Stimulated activated CD4-positive, alpha-beta T cell treated with anti-CD3 and anti-CD28 coated beads, Interleukin-4, amount 100 ng/mL, for 24 hours (primary cell): ENCODE measurements at places on chromosomes 12 and 14.
A peak's percentile ranks its signal among the peaks of the same experiment; 100 is the strongest.

- no peak for DNase-seq
Observed at GRCh38 chr12:2171672-2172426, 119.1 kb downstream of the CACNA1C start.

DNA sequence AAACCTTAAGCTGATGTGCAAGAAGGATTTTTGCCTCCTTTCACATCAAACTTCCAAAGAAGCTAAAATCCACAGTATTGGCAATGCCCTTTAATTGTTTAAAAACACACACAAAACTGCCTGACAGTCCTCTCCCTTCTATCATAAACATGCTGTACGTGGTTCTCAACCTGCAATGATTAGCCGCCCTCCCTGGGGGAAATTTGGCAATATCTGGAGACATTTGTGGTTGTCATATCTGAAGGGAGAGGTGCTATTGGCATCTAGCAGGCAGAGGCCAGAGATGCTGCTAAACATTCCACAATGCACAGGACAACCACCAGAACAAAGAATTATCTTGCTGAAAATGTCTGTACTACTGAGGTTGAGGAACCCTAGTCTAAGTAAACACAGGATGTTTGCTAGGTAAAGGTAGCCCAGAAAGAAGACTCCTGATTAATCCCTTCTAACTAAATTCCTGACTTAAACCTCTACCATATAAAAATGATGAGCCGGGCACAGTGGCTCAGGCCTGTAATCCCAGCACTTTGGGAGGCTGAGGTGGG is 1.2 kb downstream of the ACOT6 start:
- DNase-seq = no peak

DNA sequence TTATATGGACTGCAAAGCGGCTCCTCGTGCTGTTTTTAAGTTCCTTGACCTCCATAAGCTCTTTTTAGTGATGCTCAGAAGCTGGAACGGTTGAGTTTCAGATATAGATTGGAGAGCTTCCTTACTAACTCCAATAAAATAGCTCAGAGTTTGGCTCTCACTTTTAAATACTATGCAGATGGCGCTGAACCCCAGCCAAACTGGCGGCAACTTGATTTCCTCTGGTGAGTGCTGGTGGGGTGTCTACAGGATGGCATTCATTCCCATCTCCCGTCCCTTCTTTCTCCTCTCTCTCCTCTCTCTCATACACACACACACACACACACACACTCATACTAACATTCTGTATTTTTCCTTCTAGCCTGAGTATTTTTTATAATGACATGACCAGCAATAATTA is 346.3 kb downstream of the ETNK1 start:
- DNase-seq = no peak

DNA sequence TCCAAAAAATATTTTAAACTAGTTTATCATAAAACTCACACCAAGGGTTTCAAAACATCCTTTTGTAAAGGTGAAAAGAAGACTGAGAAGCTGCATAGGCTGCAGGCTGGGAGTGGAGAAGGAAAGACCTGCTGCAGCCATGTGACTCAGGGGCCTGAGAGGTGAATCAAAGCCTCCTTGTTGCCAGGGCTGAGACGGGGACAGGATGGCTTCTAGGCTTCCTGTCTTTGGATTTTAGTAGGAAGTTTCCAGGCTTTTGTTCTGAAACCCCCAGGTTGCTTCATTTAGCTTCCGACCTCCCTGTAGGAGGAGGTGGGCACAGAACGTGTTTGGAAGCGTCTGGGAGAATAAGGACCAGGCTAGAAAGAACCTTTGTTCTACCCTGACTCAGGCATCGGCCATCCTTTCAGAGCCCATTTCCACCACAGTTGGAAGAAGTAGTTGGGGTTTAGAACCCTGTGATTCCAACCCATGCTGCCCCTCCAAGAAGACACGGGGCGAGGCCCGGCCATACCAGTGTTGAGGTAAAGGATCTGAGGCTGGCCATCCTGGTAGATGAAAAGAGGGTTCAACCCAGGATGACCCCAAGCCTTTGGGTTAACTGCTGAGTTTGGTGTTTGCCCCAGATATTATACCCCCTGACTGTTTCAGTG is 122.4 kb downstream of the SLC25A47 start:
- DNase-seq = no peak

DNA sequence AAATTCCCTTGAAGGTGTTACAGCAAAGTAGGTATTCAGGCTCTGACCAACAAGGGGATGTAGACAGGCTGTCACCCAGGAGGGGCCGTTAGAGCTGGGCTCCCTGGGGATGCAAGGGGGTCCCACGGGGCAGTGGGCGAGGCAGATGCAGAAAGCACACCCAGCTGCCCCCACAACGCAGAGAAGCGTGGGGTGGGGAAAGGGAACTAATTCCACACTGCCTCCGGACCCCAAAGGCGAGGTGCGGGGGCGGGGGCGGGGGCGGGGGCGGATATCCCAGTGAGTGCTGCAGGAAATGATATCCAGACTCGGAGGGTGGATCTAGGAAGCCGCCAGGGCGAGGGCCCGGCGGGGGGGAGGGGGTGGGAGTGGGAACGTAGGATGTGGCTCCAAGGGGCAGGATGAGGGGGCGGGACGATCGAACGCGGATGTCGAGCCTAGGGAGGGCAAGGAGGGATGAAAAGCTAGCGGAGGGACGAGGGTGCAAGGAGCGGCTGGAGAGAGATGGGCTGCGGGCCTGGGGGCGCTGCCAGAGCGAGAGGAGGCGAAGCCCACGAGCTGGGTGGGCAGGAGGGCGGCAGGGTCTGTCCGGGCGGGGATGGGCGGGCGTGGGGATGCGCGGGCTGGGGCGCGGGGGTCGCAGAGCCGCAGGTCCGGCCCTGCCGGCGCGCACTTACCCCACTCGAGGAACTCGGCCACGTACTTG is 874 bp downstream of the CDC42BPB start:
- no peak for DNase-seq

DNA sequence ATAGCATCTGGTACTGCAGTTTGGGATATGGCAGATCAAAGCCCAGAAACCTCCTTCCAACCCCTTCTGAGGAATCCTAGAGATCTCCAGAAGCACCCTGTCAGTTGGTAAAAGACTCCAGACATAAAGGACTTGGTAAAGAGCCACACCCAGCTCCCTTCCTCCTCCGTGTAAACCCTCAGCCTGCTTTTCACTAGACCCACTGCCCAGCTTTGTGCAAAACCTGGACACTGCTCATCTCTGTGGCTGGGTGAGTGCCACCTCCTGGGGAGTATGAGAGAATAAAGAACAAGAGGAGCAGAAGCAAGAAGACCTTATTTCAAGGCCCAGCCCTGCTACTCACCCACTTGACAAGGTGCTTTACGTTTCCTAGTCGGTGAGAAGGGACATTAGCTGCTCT is 33.0 kb downstream of the ANO2 start:
- no peak for DNase-seq

GRCh38 chr14:35121026-35121886 is 534 bp downstream of the PPP2R3C start:
- DNase-seq = peak; percentile 9

DNA sequence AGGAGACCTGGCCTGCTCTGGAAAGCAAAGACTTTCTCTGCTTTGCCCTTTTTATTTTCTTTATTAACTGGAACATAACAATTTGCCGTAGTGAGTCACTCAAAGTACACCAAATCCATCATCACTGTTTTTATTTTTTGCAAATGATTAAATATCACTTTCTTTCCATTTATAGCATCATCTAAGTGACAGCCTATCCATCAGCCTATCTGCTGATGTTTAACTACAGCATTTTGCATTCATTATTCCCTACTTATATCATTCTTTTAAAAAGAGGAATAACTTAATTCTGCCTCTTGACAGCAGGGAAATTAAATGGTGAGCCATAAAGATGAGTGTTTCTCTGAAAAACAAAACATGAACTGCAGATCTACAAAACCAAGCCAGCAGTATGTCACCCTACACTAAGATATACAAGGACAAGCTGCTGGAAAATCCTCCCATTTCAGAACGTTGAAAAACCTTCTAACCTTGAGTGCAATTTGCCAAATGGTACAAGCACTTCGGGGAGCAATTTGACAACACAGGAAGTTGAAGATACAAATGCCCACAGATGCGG is 821.3 kb upstream of the TMEM132C start:
- no peak for DNase-seq

DNA sequence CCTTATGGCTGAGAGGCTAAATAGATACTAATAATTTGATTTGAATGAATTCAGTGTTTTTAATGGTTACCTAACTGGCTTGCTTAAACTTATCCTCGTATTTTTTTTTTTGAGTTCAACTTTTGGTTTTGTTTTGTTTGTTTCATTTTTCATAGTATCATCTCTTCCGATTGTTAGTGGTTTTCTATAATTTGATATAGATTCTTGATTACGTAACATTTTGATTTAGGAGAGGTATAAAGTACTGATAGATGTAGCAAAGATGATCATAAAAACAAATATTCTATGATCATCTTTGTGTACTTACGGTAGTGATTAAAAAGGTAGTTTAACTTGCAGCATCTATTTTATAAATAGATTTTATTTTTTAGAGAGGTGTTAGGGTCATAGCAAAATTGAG is 93.0 kb downstream of the ALX1 start:
- DNase-seq = no peak

DNA sequence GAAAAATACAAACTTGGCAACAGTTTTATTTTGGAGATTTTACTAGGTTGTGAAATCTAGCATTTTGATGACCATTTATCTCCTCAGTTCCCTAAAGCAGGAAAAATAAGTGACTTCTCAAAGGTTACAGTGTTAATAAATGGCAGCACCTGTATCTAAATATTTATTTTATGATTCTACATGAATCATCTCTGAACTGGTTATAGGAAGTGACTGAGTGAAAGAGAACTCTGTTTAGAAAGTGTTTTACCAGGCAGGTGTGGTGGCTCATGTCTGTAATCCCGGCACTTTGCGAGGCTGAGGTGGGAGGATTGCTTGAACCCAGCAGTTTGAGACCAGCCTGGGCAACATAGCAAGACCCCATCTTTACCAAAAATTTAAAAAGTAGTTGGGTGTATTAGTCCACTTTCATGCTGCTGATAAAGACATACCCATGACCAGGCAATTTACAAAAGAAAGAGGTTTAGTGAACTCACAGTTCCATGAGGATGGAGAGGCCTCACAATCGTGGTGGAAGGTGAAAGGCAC is 26.3 kb downstream of the MIPOL1 start:
- DNase-seq = no peak

- DNase-seq = peak; percentile 80
Observed at GRCh38 chr12:4145990-4146859, 127.3 kb upstream of the CCND2 start.

DNA sequence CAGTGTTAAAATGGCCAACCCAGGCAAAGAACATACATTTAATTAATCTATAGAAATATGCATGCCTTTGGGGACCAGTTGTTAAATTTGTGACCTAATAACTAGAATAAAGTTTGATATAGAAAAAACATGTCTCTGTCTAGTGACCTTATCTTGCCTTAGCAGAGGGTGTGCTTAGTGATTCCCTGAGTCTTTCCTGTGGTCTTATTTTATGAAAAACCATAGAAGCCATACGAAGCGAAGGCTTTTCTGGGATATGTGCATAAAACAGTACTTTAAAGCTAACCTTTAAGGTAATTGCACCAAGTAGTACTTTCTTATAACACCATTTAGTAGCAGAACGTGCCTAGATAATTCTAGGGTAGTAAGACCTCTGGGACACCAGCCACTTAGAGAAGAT is 379.4 kb downstream of the ZFP36L1 start:
- no peak for DNase-seq

GRCh38 chr14:104827177-104828055 is 26.5 kb downstream of the ZBTB42 start:
- peak; percentile 59 for DNase-seq

DNA sequence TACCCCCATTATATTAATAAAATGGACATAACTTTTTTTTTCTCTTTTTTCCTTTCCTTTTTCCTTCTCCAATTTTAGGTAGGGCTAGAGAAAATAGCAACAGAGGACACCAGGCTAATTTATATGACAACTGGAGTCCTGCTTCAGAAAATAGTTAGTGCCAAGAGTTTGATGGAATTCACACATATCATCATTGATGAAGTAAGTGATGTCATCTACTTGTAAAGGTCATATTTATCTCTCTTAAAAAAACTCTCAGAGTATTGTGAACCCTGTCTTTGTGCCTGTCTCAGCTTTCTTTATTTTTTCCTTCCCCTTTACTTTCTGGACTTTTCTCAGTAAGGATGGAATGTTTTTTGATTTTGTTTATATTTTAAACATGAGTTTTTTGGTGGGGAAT is 24.3 kb upstream of the RD3L start:
- no peak for DNase-seq

DNA sequence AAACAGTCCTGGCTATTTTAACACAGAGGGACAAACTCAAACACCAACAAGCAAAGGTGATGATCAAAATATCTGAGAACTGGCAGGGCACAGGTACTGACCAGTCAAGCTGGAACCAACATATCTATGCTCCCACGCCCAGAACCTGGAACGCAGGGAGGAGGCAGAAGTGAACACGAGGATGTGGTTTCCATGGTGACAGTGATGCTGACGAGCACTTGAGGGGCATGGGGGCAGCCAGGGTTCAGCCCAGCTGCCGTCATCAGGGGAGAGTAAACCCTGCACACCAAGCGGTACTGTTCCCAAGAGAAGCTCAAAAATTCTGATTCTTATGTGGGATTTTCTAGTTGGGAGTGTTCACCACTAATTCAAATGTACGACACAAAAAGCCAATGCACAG is 113.6 kb upstream of the SFSWAP start:
- no peak for DNase-seq

DNA sequence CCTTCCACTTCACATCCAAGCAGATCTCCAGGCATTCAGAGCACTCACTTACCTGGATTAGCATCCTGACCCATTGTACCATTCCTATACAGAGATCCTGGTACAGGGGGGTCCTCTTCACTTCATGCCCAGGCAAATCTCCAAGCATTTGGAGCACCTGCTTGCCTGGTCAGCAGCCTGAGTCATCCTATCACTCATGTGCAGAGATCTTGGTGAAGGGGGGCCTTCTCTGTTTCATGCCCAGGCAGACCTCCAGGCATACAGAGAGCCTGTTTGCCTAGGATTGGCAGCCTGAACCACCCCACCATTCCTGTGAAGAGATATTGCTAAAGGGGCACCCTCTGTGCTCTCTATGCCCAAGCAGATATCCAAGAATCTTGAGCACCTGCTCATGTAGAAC is 111.1 kb upstream of the CCDC175 start:
- no peak for DNase-seq

DNA sequence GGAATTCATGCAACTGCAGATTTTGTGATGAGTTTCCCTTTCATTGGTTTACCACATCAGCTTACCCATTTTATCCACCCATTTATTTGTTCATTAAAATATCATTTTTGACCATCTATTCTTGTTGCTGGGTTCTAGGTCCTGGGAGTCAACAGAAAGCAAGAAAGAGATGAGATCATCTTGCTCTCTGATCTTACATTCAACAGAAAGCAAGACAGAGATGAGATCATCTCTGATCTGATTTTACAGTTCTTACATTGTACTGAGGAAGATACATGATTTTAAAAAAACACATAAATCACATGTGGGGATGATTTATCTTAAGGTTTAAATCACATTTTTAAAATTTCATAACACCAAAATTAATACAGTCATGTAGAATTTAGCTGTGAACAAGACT is 2.3 kb downstream of the TAS2R46 start:
- no peak for DNase-seq

DNA sequence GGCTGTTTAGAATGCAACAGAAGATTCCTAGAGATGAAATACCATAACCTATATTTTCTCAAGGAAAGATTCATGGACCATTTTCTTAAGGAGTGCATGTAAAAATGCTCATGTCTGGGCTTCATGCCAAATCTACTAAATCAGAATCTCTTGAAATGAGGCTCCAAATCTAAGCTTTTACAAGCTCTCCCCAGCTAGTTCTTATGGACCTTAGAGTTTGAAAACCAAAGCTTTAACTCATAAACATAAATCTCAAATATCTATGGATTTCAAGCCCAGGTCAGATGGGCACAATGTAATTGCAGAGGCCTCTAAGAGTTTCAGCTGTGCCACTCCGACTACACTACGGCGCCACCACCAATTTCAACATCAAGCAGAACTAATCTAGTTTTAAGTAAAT is 117.3 kb upstream of the CAND1 start:
- no peak for DNase-seq
